ENCODE measurements at places on chromosomes 4 and X.

GRCh38 chr4:140096921-140097320, 57.1 kb downstream of the MAML3 start:
- DNase-seq = no peak

DNA sequence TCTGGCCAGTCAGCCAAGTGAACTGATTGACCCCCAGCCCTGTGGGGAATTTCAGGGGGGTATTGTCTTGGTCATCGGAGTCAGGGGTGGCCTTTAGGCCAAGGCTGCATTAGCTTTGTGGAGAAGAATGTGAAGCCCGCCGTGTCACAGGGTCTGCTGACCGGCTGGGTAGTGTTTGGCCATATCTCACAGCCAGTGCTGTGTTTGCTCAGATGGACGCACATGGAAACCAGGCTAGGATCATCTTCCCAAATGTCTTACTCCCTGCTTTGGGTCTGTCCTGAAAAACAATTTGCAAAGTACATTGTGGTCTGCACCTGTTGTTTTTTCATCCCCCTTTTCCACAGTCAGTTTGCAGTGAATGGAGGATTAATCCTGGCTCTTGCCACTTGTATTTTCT, 13.0 kb downstream of the TMEM164 start:
- no peak for DNase-seq

DNA sequence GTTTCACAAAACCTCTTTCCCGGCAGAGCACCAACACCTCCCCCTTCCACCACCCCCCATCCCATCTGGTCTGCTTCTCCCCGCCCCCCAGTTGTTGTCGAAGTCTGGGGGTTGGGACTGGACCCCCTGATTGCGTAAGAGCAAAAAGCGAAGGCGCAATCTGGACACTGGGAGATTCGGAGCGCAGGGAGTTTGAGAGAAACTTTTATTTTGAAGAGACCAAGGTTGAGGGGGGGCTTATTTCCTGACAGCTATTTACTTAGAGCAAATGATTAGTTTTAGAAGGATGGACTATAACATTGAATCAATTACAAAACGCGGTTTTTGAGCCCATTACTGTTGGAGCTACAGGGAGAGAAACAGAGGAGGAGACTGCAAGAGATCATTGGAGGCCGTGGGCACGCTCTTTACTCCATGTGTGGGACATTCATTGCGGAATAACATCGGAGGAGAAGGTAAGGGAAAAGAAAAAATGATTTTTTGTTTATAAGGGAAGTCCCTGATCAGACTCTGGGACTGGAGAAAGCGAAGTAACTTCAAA, at the start of gene PDGFRA:
Gene PDGFRA, plus strand, starts transcription at position 333 of the 541 bp plus-strand sequence. CDS start 29,476 bp downstream, outside the sequence.
- DNase-seq = peak; percentile 92

DNA sequence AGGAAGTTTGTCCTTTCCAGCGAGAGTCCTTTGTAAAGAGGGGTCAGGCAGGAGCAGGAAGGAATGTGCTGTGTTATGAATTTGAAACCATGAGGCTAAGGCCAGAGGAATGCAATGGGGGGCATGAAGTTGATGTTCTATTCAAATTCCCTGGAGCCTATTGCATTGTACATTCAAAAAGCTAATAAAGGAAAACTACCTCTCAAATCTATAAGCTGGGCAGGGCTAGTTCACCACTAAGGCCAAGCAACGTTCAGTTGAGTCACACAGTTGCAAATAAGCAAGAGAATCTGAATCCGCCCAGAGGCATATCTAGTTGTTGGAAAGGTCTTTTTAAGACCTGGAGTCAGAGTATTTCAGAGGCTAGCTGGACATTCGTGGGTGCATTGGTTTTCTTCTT, 148.3 kb downstream of the DCTD start:
- DNase-seq = no peak

- DNase-seq = no peak
Measured at GRCh38 chr4:88320780-88321373, 36.5 kb upstream of the PPM1K start.

- DNase-seq = no peak
Measured at GRCh38 chr4:109169170-109169569, 133.3 kb downstream of the COL25A1 start.

DNA sequence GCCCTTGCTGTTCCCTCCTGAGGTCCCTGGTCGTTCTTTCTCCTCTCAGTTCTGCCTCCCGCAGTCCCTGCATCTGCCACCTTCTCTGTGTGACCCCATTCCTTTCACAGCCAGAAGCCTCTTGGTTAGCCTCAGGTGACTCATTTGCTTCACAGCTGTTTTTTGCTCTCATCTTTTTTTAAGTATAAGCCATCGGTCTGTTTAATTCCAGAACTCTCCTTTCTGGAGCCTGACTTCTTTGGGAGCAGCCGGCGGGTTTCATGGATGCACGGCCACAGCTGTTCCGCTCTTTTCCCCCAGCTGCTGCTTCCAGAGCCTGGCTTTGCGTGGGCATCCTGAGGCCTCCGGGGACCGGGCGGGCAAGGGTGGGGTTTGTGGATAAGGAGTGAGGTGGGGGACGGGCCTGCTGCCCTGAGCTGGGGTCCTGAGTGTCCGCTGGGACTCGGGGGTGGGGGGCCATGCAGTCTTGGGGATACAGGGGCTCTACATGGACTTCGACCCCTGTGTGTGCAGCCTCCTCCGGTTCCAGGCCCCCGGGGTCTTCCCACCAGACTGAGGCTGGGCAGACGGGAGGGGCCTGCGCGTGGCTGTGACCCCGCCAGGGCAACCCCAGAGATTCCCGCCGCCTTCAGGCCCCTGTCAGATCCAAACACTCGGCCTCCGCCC, 46.7 kb downstream of the PCGF3 start:
- no peak for DNase-seq

GRCh38 chr4:88991746-88992145, 65.2 kb downstream of the FAM13A start:
- DNase-seq = no peak

DNA sequence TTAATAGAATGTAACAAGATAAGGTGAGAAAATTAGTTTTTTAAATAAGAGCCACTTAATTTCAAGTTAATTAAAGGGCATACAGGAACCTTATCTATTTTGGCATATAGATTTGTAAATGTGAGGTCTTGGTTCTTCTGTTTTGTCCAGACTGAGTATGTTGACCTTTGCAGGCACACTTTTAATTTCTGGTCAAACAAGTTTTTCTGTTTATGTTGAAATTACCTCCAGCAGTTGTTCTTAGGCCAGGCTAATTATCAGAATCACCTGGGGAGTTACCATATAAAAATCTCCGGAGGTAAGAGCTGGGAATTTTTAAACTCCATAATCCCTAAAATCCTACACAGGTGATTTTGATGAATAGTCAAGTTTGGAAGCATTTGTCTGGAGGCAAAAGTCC, 227.4 kb upstream of the ANKRD50 start:
- DNase-seq = no peak

DNA sequence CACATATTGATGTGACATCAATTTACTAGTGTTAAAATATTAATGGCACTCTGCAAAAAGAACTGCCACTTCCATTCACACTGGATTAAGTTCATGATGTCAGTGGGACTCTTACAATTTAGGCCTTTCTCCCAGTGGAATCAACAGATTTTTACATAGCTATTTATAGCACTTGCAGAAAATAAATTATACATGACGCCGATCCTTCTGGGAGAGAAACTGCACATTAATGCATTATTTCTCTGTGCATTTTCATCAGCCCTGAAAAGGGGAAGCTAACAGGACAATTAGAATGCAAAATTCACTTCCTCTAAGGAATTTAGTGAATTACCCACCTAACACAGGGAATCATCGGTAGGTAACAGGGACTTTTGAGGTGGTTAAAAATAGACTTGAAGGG, 15.7 kb downstream of the LGI2 start:
- no peak for DNase-seq

DNA sequence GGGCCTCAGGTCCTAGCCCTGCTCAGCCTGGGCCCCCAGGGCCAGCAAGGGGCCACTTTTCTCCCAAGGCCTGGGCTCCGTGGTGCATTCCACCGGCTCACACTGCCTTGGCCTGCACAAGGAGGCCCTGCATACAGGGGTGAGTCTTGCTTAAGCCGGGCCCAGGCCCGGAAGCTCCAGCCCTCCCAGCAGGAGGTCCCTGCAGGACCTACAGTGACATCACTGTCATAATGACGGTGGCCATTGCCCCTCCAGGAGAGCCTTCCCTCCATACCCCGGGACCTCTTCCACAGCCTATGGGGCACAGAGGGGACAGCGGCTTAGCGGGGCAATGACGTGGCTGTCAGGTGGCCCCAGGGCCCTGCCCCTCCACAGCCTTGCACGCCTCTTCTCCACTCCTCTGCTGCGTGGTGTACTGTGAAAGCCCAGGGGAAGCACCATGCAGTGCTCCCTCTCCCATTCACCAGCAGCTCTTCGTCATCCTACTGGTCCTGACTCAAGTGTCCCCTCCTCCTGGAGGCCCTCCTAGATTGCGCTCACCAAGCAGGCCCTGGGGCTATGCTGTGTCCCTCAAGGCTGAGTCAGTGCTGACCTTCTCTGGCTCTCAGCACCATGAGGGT, 32.3 kb upstream of the AFAP1 start:
- no peak for DNase-seq

- DNase-seq = no peak
Measured at GRCh38 chrX:101986586-101986985, 54.8 kb upstream of the ZMAT1 start.

DNA sequence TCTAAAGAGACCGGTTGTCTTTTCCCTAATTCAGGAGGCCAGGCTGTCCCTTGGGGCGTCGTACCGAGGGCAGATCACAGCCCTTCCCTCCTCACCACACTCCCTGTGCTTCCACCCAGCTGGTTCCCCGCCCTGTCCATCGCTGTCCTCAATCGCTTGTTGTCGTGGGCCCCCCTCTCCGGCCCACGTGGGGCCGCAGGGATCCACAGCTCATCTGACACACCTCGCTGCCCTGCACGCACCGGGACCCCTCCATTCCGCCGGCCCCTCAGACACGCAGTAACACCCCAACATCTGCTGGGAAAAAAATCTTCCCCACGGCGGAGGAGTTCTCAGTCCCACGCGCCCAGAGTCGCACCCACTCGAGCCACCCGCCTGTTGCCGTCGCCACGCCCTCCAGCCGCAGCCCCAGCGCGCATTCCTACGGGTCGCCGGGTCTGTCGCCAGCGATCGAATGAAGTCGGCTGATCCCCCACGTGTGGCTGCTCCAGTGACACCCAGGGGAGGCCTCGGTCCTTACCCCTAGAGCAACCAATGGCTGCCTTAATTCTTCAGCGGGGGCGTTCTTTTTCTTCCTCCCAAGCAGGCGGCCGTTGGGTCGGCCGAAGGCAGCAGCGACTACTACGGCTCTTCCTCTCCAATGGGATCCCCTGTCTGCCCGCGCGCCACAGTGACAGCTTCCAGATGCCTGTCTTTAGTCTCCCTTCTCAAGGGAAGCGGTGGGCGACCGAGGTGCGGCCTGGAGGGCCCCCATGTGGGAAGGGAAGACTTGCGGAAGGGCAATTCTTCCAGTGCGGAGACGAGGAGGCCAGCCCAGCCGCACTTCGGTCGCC, 893 bp upstream of the SEPTIN11 start:
- DNase-seq = no peak

- DNase-seq = no peak
Measured at GRCh38 chr4:18297684-18298083, 276.1 kb upstream of the LCORL start.

DNA sequence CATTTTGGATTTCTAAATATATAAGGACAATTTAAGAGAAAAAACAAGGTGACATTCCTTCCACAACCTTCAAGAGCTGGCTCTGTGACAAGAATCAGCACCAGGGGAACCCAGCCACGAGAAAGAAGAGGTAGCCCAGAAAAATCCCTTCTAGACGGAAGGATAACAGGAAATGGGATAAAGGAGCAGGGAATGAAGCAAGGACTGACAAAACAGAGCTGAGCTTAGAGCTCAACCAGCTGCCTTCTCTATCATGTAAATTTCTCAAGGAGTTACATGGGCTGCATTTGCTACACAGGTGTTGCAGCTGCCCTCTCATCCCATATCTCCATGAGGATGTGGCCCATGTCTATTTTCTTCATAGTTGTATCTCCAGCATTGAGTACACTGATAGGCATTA, 154.2 kb upstream of the PRDX4 start:
- no peak for DNase-seq

GRCh38 chrX:21932292-21933002, 8.1 kb upstream of the SMS start:
- DNase-seq = no peak

DNA sequence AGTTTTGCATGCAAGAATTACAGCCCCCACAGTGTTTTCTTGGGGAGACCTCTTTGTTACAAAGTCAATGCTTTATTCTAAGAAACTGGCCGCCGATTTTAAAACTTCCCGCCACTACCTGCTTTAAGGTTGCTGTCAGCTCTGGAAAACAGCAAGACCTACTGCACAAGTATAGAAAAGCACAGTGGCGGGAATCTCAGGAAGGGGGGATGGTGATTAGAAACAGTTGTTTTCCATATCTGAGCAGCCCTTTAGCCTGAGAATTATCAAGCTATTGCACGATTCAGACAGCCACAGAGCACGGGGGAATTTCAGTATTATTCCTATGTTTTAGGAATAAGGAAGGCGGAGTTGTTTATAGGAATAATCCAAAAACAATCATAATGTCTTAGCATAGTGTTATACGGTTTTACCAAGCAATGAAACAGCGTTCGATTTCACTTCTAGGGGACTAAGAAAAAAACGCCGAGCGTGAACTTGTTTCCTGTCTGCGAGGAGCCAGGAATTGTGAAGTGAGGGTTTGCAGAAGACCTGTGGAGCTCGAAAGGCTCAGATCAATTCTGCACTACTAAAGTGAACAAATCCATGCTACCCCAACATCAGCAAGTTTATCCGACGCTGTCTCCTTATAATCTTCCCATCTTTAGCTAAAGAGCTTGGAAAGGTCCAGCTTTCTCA, 81.3 kb downstream of the HMGN5 start:
- DNase-seq = no peak

DNA sequence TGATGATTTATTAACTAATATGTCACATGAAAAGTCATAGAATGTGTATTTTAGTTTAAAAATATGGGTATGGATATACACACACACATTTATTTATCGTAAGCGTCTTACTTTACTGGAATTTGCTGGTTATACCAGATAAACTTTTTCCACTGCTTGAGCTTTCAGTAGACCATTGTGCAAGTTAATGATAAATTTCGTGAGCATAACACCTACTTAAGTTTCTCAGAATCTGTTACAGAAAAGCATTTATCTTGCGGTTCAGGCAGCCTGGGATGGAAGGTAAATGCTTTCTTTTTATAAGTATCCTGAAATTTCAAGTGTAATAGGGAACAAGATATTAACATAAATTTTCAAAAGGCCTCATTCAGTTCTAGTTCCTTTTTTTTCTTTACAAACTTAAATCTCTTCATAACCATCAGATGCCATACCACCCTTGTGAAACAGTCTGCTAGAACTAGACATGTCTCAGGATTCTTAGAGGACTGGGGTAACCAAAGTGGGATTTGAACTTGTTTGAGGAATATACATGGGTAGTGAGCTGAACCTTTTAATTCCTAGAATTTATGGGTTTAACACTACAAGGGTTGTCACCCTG, 27.7 kb downstream of the ATP7A start:
- no peak for DNase-seq

DNA sequence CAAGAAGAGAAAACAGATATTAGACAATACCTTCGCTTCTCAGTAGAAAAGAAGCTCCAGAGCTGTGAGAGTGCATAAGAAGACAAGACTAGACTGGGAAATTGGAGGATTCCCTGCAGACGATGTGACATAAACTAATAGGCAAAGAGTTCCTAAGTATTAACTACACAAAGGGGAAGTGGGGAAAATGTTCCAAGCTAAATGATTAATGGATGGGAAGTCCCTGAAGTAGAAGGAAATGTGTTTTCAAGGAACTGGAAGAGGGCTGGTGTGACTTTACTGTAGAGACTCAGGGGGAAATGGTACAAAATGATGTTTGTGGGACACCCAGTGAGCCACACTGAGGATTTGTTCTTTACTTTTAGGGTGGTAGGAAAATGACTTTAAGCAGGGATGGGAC, 69.7 kb upstream of the DCLK2 start:
- no peak for DNase-seq

All from forelimb muscle (tissue), 1 donor.